ENCODE measurements at places on chromosomes 3 and 15. TPM values are rescaled to one million over a fixed set of nuclear protein-coding genes. Genes with fewer than 3 reads are reported as not detected.
A peak's percentile ranks its signal among the peaks of the same experiment; 100 is the strongest.

- no peak for DNase-seq
- no peaks in the 10 kb centered on the region for H3K4me1 ChIP-seq
- H3K27ac ChIP-seq, result no peak overlapping the region
- peaks cover 51% of the 10 kb centered on the region for H3K36me3 ChIP-seq
- H3K4me3 ChIP-seq, result no peak overlapping the region
- no peaks in the 10 kb centered on the region for H3K27me3 ChIP-seq
Observed at GRCh38 chr15:89197503-89197971, 23.8 kb downstream of the RLBP1 start.

DNA sequence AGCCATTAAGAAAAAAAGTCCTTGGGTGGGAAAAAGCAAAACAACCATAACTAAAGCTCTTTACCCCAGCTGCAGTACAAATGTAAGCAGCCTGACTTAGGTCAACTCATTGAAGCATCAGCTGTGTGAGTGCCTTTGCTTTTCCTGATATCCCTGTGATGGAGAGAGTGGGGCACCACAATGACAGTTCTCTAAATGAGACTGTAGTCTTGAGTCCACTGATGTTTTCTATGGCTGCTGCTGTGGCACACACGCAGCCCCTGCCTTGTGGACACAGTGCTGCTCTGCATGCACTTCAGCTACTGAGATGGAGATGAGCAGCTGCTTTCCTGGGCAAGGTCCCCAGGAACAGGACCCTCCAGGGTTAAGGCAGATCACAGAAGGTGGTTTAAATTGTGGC, 173.2 kb downstream of the KCNAB1 start:
- H3K4me1 ChIP-seq, result peaks cover 5% of the 10 kb centered on the region
- no peaks in the 10 kb centered on the region for H3K36me3 ChIP-seq
- no peak for DNase-seq
- no peak overlapping the region for H3K4me3 ChIP-seq
- peaks cover 38% of the 10 kb centered on the region for H3K27me3 ChIP-seq

GRCh38 chr15:76844096-76844495, 61.0 kb downstream of the SCAPER start:
- H3K27me3 ChIP-seq, result no peaks in the 10 kb centered on the region
- H3K4me1 ChIP-seq, result no peaks in the 10 kb centered on the region
- H3K27ac ChIP-seq, result no peak overlapping the region
- no peak for DNase-seq

DNA sequence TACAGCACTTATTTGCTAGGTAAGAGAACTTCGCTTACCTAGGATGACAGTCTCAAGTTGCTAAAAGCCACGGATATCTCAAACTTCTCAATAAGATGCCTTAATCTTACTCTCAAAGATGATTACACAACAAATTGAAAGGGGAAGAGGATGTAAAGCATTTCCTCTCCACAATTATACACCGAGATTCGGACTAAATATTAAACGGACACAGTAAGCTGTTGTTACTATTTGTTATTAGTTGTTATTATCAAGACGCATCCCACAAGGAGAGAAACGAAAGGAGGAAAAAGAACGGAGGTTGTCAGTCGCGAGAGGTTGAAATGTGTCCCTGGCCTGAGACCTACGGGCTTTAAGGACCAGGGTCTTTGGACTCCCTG, 660 bp downstream of the ZNF106 start:
- no peaks in the 10 kb centered on the region for H3K27me3 ChIP-seq
- H3K4me3 ChIP-seq, result peak overlapping the region; percentile 99
- no peaks in the 10 kb centered on the region for H3K36me3 ChIP-seq
- no peak for DNase-seq
- peaks cover 41% of the 10 kb centered on the region for H3K4me1 ChIP-seq
- H3K27ac ChIP-seq, result peak overlapping the region; percentile 90

WDR53 gene
- total RNA-seq, result 32.3 TPM

All from CD4-positive, CD25-positive, alpha-beta regulatory T cell (primary cell).